CD4-positive, alpha-beta T cell treated with Interleukin-4 for 1 hour (primary cell): ENCODE measurements at places on chromosomes 4 and X.

DNA sequence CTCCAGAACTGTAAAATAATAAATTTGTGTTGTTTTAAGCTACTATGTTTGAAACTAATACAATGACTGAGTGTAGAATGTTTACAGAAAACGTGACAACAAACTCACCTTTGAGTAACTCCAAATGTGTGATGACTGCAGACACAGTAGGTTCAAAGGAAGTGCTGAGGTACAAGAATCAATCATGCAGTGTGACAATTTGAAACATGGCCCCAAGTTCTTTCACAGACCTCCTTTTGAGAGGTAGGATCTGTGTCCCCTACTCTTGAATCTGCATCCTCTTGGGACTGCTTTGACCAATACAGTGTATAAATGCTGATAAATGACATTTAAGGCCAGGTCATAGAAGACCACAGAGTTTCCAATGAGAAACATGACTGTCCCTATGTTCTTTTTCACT lies 667.7 kb upstream of the DIPK2B start:
- no peak for DNase-seq

DNA sequence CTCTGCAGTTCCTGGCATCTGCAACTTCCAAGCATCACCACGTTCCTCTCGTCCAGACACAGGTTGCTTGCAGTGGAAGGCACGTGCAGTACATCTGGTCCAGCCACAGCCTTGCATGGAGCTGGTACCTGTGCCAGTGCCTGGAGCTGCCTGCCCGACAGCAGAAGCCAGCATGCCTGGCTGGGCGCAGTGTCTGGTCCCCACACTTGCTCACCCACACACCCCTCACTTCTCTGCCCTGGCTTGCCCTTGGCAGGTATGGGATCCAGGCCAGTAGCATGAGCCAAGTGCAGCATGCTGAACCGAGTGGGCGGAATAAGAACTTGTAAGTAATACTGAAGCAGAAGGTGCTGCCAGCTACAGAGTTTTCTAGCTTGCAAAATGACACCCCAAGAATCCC lies 39.9 kb downstream of the SH3BGRL start:
- no peak for DNase-seq

GRCh38 chr4:99927566-99927965 lies 18.9 kb downstream of the DNAJB14 start:
- DNase-seq = no peak

DNA sequence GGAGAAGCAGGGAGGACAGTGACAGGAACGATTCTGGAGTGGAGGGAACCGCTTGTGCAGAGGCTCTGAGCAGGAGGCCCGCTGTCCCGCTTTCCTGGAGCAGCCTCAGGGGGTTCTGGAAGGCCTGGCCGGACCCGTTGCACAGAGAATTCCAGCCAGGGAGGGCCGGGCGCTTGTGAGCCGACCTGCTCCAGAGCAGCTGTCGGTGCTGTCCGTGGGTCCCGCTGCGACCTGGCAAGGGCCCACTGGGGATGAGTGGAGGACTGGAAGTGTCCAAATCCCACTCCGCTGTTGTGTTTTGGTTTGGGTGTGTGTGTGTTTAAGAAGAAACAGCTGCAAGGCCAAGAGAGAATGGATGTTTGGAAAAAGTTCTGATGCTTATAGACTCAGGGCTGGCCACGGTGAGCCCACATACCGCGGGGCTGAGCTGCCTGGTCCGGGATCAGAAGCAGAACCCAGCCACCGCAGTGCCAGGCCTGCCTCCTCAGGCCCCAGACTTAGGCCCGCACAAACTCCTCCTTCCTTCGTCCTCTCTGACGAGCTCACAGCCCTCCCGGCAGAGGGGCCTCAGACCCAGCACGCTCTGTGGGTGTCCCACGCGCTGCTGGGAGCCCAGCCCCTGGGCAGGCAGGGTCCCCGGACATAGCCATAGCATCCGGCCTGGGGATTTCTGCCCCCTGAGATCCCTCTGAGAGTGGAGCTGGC lies 73.9 kb downstream of the HTRA3 start:
- no peak for DNase-seq

GRCh38 chrX:148649145-148649795 lies 148.9 kb downstream of the AFF2 start:
- DNase-seq = no peak

DNA sequence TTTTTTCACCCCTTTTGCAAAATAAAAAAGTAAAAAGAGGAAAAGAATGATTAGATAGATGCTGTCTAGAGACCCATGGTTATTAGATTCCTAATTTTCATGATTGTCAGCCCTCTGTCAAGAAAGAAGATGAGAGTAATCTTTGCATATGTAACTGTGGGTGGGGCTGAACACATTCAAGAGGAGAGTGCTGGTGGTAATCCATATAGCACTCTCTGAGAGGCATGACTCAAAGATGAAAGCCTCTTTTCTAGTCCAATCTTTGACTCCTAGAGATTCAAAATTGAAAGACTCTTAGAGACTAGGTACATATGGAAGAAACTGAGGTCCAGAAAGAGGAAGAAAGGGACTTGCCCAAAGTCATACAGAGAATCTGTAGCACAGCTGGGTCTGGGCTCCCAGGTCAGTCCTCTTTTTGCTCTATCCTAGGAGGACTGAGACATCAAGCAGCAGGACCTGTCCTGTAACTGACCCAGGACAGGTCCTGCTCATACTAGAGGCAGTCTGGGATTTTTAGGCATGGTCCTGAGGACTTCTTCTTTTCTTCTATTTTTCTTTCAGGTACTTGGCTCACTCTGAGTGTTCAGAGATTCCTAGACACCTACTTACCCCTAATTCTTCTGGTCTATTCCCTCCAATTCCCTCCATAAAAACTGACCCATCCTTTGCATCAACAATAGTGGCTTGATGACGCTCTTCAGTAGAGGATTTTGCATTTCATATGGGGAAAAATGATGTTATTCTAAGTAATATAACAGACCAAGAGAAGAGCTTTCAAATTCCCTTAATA lies 23.8 kb downstream of the VSIG4 start:
- no peak for DNase-seq
